Activated CD4-positive, CD25-positive, alpha-beta regulatory T cell treated with anti-CD3 and anti-CD28 coated beads, Interleukin-2, amount 50 U/mL, for 72 hours (primary cell): ENCODE measurements at places on chromosomes 6 and 20.
A peak's percentile ranks its signal among the peaks of the same experiment; 100 is the strongest.

- DNase-seq = no peak
Observed at GRCh38 chr6:168328086-168328485, 8.5 kb upstream of the DACT2 start.

DNA sequence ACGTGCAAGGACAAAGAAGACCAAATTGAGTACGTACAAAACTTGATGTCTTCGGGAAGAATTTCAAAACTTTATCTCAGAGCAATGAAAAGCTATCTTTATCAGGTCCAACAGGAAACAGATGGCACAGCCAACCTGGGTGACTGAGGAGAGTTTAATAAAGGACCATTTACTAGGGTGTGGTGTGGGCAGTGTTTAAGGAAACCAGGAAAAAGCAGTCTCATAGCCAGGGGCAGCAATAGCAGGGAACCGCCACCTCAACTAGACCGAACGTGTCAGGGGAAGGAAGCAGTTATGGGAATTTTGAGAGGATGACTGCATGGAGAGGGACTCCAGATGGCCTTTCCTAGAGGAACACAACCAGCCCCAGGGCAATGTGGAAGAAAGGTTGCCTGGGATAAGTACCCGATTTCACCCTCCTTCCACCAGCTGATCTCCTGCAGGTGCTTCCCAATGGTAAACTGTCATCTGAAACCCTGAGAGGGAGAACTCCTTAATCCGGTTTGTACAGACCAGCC is 15.2 kb upstream of the TAAR5 start:
- DNase-seq = no peak

- no peak for DNase-seq
Observed at GRCh38 chr6:135088281-135088680, 33.7 kb upstream of the HBS1L start.

GRCh38 chr6:79261666-79262065 is 27.2 kb upstream of the HMGN3 start:
- no peak for DNase-seq

DNA sequence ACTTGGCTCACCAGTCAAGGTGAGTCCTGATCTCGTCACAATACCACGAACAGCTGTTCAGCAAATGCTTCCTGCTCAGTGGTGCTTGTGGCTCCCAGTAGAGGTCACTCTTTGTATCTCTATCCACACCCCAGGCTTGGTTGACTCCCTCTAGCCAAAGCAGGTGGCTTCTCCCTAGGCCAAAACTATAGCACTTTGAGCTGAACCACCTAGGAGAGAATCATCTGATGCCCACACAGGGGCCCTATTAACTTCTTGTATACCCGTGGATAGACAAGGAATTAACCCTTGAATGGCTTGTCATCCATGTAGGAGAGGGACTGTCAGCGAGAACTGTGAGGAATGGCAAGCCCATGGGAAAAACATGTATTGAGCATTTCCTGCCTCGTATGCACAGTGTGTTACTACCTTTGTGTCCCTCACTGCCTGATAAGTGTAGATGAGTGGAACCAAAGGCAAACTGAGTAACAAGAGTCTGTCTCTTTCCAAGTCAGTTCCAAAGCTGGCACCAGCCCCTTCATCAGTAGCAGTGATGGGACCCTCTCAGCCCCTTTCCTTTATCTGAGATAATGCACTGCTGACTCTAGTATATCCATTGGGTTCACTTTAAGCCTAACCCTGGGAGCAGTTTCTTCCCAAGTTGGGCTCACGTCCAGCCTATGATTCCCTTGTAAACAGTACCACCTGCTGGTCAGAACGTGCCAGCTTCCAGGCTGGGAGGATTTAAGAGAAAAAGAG is 42.5 kb downstream of the EIF2S2 start:
- no peak for DNase-seq

DNA sequence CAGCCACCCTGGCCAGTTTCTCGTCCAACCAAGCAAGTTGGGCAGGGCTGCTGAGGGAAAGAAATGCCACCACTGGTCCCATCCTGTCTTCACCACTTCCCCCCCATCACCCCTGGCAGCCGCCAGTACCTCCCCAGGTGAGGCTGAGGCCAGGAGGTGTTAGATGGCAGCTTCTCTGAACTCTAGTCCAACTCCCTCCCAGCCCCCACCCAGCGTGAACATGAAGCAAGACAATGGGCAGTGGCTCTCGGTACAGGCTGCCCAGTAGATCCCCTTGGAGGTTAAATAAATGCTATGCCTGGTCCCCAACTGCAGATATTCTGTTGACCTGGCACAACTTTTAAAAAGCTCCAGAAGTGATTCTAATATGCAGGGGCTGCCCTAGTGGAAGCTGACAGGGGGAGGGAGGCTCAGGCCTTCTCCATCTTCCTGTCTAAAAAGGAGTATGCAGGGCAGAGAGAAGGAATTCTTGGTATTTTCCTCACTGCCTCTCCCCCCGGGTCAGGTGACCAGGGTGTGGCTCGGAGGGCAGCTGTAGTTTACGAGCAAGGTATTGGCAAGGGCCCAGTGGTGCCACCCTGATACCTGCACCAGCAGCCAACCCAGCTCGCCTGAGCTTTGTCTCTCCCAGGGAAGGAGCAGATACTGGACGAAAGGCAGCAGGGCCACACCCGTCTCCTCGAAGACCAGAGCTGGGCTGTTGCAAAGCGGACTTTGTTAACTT is 25.7 kb downstream of the KCNK5 start:
- no peak for DNase-seq

GRCh38 chr6:5763871-5764270 is 242.9 kb downstream of the NRN1 start:
- no peak for DNase-seq

DNA sequence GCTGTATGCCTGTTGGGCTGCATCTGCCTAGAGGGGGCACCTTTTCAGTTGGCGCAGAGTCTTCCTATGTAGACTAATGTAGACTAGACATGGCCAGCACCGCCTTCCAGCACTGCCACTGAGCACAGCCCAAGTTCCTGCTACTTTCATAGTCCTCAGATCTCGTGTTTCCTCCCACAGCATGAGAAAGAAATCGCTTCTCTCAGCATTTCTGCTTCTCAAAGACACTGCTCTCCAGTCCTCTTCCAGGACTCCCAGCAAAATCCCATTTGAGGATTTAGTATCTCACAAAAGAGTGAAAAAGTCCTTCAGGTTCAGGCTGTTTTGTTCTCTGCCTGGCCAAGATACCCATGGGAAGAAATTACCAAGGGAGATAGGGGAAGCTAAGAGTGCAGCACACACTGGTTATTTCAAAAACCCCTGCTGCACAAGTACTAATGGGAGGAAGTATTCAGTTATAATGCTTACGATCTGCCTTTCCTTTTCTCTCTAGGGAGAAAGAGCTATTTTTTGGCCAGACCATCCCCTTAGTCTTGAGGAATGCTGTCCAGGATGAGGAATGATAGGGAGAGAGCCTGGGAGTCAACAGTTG is 35.7 kb downstream of the OGFRL1 start:
- DNase-seq = no peak

DNA sequence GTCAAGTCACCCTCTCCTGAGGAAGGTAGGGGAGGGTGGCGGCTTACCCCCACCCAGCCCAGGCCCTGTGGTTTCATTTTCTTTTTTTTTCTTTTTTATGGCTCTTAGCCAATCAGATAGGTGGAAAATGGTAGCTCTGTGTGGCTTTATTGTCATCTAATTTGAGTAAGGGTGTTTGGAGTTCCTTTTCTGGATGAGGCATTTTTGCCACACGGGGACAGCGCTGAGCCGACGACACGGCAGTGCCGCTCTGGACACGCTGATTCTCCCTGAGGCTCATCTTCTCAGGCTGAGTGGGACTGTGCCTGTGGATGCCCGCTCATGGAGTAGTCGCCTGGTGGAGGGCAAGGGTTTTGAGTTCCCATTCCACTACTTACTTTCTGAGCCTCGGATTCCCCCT is 37.6 kb upstream of the ANGPT4 start:
- no peak for DNase-seq

- no peak for DNase-seq
Observed at GRCh38 chr6:34657037-34657306, 39.6 kb downstream of the ILRUN start.

GRCh38 chr20:3993109-3993508 is 22.2 kb downstream of the RNF24 start:
- no peak for DNase-seq

GRCh38 chr6:30508890-30509736 is 19.8 kb downstream of the HLA-E start:
- no peak for DNase-seq

GRCh38 chr20:11372876-11373790 is 544.6 kb upstream of the BTBD3 start:
- no peak for DNase-seq

- DNase-seq = no peak
Observed at GRCh38 chr20:34431168-34431567, 68.1 kb downstream of the ITCH start.

DNA sequence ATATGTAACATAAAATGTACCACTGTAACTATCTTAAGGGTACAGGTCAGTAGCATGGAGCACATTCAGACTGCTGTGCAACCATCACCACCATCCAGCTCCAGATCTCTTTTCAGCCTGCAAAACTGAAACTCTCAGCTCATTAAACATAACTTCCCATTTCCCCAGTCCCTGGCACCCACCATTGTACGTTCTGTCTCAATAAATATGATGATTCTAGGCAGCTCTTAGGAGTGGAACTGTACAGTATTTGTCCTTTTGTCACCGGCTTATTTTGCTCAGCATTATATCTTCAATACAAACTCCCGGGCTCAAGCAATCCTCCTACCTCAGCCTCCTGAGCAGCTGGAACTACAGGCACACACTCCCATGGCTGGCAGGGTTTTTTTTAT is 1.5 kb downstream of the ZC3H12D start:
- DNase-seq = no peak

DNA sequence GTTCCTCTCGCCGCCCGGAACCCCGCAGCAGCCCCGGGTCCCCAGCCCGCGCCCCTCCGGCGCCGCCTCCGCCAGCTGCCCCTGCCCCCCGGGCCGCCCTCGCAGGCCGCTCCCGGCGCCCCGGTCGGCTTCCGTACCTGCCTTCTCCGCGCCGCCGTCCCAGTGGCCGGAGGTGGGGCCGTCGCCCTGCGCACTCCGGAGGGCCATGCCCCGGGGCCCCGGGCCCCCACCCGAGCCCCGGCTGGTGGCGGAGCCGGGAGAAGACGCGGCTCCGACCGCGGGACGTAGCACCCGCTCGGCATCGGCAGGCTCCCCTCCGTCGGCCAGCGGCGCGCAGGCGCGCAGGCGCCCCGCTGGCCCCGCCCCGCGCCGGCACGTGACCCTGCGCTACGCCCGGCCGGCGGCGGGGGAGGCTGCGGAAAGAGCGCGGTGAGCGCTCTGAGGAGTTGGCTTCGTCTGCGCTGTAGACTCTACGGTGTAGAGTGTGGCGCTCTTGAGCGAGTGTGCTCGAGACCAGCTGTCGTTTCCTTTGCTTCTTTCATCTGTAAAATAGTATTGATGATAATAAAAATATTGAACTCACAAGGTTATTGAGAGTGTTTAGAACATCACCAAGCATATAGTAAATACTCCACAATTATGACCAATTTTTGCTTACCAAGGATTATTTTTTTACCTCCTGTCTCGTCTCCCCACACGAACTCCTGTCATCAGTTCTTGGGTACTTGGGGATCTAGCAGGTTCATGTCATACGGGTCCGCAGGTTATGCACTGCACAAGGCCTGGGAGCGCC is at the start of gene TBC1D20:
TBC1D20 (minus strand) TSS at position 335 of the 793 bp plus-strand sequence; CDS start at position 207, 128 bp downstream.
- DNase-seq = peak; percentile 86

- DNase-seq = peak; percentile 80
Observed at GRCh38 chr6:26553635-26554446, 15.7 kb downstream of the HMGN4 start.

DNA sequence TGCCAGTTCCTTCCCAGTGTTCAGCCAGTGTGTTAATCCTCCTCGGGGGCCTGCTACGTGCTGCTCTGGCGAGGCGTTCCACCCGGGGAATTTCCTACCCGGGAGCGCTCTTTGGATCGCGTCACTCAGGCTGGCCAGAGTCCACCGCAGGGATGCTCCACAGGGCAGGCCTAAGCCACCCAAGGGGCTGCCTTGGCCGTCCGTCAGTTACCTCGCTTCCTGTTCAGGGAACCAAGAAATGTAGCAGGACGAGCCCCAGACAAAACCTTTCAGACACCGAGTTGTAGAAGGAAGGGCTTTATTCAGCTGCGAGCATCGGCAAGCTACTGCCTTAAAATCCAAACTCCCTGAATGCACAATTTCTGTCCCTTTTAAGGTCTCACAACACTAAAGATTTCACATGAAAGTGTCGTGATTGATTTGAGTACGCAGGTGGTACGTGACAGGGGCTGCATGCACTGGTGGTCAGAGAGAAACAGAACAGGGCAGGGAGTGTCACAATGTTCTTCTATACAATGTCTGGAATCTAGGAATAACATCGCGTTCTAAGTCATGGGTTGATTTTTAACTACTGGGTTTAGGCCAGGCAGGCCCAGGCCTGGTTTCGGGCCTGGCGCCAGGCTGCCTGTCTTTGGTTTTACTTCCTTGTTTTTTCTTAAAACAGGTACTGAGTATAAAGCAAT is 15.7 kb upstream of the POU5F1 start:
- DNase-seq = no peak

- DNase-seq = no peak
Observed at GRCh38 chr6:136063096-136063495, 187.0 kb downstream of the MTFR2 start.
